ENCODE measurements at places on chromosomes 1 and 21.

GRCh38 chr1:161834967-161835550, 68.9 kb downstream of the ATF6 start:
- no peak for DNase-seq

GRCh38 chr1:42841010-42841409, 5.4 kb upstream of the ZNF691 start:
- no peak for DNase-seq

DNA sequence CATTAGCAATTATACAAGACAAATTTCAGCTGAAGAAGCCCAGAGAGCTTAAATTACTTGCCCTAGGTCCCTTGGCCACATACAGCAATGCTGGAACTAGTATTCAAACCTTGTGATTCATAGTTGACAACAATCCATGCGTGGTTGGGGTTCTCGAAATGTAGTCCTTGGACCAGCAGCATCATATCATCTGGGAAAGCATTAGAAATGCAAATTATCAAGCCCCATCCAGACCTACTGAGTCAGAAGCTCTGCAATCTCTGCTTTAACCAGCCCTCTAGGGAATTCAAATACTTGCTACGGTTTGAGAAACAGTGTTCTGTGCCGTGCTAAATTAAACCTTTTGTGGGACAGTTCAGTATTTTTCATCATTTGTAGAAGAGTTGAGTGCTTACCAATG, 65.1 kb downstream of the CLIC6 start:
- no peak for DNase-seq

- no peak for DNase-seq
These were observed 273.3 kb downstream of the OLFM3 start for GRCh38 chr1:101723415-101723814.

GRCh38 chr1:2031546-2032540, 12.7 kb downstream of the GABRD start:
- DNase-seq = no peak

DNA sequence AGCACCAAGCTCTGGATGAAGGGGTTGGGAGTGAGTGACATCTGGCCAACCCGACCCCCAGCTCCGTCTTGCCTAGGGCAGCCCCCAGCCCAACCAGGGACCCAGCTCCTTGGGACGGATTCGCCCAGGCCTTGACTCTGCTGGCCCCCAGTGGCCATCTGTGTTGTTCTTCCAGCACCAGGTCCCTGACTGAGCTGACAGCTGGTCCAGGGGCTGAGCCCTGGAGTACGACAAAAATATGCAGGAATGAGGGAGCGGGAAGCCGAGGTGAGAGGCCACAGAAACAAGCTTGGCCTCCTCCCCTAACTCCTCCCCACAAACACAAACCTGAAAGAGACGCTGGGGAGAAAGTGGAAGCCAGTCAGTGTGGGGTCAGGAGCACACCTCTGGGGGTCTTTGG, 55.0 kb upstream of the PAX7 start:
- no peak for DNase-seq

- DNase-seq = no peak
These were observed 27.8 kb downstream of the TFF3 start for GRCh38 chr21:42287193-42288083.

DNA sequence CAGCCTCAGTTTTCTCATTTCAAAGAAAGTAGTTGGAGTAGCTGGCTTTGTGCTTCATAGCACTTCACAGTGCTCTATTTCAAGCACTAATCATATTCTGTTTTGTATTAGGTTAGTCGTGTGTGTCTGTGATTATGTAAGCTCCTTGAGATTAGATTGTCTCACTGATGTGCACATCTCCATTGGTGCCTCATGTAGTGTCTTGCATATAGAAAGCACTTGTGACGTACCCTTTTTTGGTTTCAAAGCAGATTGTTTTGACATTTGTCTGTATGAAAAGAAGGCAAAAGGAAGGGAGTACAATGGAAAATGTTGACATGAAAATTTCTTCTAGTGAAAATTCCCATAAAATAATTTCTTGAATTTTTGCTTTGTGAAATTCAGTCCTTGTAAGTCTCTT, 13.9 kb downstream of the BTBD8 start:
- no peak for DNase-seq

DNA sequence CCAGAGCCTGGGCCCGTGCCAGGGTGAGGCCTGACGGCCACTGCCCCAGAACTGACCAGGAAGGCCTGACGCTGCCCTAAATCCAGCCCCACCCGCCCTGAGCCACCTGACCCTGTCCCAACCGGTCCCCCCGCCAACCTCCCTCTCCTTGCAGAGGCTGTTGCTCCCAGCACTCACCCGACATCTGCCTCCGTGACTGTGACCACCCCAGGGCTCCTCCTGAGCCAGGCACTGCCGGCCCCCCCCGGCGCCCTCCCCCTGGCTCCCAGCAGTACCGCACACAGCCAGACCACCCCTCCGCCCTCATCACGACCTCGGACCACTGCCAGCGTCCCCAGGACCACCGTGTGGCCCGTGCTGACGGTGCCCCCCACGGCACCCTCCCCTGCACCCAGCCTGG, 26.3 kb downstream of the AGRN start:
- DNase-seq = no peak

GRCh38 chr1:81517987-81518386, 282.7 kb upstream of the ADGRL2 start:
- no peak for DNase-seq

GRCh38 chr1:211965108-211965805, 70.1 kb downstream of the INTS7 start:
- no peak for DNase-seq

- no peak for DNase-seq
These were observed 9.4 kb downstream of the OXCT2 start for GRCh38 chr1:39761557-39762260.

All from activated T-helper 1 cell treated with anti-CD3 and anti-CD28 coated beads, Interleukin-2, amount 50 U/mL, for 16 hours (primary cell).